Breast epithelium (tissue), 4 donors: ENCODE measurements at places on chromosomes 6 and 20.
A peak's percentile ranks its signal among the peaks of the same experiment; 100 is the strongest.

DNA sequence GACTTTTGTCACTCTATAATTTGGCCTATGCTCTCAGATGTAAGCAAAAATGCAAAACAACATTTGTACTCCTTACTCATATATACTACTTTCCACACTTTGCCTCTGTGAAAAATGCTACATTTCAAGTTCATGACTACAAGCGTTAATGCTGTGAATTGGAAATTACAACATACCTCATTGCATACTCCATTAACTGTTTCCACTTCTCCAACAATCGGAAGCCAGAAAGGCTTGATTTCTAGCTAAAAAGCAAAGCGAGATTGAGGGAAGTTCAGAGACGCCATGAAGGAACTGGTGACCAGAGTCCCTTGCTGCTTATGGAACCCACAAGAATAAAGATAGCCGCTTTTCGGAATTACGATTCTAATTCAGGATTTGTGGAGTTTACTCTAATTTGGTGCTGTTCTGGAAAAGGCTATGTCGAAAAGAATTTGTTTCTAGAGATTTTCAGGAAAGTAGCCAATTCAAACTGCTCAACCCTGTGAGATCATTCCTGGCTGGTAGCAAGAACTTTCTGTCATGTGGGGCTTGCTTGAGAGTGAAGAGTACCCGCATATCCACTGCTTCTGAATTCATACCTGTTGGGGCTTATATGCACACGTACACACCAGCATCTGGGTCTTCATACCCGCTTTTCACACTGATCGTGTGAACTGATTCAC is 98.0 kb upstream of the CITED2 start:
- no peak for DNase-seq

- DNase-seq, result no peak
Measured at GRCh38 chr20:10902174-10902573, 228.4 kb upstream of the JAG1 start.

GRCh38 chr6:89257346-89257745 is 40.2 kb upstream of the GABRR1 start:
- DNase-seq, result no peak

DNA sequence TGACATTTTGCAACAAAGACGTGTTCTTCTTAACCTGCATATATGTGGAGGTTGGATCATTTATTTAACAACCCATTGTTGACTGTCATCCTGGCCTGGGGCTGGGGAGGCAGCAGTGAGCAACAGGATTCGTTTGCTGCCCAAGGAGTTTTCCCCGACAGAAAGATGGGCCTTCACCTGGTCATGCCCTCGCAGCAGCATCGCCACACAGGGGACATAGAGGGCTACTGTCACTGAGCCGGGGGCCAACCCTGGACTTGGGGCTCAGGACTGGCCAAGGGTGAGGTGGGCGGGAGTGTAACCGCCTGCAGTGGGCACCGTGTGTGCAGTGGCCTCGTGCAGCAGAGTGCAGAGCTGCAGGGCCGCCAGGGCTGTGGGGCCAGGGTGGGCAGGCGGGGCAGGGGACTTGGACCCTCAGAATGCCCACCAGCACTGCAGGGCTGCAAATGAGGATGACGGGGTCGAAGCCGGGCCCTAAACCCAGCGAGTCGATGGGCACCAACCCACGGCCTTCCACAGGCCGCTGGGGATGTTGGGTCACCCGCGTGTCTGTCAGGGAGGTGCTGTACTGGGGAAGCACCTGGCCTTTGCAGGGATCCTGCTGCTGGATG is 11.8 kb downstream of the DUSP22 start:
- no peak for DNase-seq

DNA sequence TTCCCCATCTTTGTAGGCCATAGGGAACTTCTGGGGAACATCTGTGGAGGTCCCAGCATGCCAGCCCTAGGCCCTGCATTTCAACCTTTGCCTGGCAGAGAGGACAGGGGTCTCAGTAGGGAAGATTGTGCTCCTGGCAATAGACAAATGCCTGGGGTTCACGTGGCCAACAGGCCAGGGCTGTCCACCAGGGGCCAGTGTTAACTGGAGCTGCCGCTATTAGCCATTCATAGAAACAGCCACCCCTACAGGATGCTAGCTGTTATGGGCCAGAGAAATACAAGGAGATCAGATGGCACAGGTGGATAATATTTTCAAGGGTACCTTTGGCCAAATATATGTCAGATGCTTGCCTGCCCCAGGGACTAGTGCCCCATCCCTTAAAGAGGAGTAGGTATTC is 932.9 kb downstream of the QKI start:
- DNase-seq, result no peak

GRCh38 chr6:96164802-96165201 is 149.0 kb downstream of the FUT9 start:
- DNase-seq, result no peak

DNA sequence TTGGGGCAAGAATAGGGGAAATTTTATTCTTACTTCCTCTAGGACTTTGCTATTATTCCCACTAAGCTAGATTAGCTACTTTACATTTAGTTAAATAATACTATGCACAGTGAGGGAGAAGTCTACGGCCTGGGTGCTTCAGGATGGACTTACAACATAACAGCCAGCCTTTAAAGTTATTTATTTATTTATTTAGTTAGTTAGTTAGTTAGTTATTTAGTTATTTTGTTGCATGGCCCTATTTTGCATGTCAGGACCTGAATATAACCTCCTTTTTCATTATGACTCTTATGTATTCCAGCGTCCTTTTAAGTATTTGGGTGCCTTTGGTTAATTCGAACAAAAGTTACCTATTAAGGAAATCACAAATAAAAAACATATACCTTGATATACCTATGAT is 238.7 kb downstream of the EYS start:
- DNase-seq, result no peak

DNA sequence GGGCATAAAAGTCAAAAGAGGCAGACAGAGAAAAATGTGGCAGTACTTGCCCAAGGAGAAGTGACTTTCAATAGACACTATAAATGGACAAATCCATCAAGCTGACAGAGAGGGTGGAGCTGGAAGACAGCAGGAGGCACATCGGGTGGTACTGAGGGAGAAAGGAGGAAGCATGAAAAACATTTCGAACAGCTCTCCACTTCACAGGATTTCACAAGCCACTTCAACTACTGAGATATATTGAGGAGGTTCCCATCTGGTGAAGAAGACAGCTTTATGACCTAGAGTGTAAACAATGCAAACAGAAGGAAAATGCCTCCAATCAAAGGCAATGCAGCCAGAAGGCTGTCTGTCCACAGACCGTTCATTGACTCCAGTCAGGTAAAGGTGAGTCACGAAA is 259.4 kb upstream of the ECI2 start:
- no peak for DNase-seq

GRCh38 chr20:15235471-15236198 is 898.2 kb upstream of the FLRT3 start:
- DNase-seq, result no peak

DNA sequence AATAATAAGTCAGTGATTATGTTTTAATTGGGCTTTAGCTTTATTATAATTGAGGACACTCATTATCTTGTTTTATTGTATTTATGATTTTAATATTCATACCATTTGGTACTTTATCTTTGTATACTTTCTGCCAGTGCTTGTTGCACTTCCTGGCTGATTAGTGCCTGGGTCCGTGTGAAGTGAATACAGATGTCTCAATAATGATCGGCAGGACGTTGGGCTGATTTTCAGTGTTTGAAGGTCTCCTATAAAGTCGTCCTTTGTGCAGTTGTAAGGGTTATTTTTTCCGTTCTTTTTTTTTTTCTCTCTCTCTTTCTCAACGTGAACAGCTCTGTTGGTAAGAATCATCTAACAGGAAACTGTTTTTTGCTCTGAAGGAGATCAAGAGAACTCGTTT is 450.0 kb upstream of the POU3F2 start:
- no peak for DNase-seq

- DNase-seq, result no peak
Measured at GRCh38 chr6:14046476-14047068, 71.0 kb upstream of the CD83 start.

DNA sequence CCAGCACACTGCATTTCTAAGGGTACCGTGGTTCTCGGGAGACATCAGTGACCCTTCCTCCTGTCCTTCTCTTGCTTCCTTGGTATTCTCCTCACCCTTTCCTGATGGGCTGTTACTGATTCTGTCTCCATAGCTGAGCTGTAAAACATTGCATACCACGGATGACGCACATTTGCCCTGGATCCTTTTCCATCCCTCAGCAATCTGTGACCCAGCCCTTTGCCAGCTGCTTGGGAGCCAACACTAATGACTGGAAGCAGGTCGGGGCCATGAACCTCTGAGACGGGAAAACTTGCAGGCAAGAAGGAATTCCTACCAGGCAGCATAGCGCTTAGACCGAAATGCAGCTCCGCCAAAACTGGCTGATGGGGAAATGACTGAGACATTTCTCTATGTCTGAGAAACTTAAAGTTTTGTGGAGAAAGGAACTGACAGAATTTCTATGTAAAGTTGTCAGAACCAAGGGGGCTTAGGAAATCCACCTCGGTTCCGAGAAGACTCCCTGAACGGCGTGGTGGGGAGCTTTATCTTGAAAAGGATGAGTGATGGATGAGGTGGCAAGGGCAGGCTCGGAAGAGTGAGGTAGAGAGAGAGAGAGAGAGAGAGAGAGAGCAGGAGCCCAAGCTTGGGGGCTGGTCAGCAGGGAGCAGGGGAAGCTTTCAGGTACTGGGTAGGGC is 19.2 kb downstream of the TUBB2B start:
- DNase-seq, result peak; percentile 87

DNA sequence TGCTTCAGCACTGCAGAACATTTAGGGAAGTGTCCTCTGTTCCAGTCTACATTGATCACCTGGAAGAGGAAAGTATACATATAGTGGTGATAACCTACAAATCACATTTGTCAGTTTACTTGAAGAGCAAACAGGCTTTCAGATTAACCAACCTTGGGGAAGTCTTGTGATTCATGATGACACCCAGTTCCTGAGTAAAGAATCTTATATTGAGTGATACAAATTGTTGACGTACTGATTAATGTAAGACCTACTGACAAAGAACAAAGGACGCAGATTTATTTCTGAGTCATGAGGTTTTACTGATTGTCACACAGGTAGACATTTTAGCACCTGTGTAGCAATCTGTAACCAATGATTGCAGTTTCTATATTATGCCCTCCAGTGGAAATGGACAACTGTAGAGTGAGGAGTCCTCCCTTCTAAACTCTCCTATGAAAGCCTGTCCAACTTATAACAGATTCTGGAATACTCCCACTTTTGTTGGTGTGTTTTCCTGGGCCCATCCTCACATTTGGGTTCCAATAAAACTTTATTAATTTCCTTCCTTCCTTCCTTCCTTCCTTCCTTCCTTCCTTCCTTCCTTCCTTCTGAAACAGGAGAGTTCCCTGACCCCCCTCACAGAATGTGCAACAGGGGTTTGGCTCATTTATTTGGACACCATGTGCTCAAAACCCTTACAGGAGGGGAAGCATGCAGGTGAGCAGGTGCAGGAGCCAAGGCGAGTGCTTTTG is 113.5 kb downstream of the SLC35B3 start:
- no peak for DNase-seq

GRCh38 chr6:30515944-30516753 is 26.8 kb downstream of the HLA-E start:
- DNase-seq, result peak; percentile 87

- DNase-seq, result no peak
Measured at GRCh38 chr6:138569970-138570724, 70.9 kb upstream of the NHSL1 start.

GRCh38 chr20:8213831-8214587 is 81.9 kb downstream of the PLCB1 start:
- no peak for DNase-seq

DNA sequence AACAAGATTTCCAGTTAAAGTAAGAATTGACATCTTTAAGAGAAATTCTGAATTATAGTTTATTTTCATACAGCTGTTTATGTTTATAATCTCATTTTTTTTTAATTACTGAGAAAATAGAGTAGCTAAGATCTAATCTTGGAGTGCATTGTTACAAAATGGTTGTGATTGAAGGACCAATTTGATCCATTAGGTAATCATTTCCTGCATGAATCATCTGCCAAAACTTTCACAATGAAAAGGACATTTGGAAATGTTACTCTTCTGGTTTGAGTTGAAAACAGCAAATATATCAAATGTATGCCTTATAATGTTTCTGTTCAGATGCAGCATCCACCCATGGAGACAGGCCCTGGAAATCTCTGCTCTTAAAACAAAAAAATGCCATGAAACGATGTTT is 19.0 kb downstream of the TUBB2A start:
- DNase-seq, result no peak

- DNase-seq, result no peak
Measured at GRCh38 chr6:8536122-8536521, 100.8 kb upstream of the SLC35B3 start.

DNA sequence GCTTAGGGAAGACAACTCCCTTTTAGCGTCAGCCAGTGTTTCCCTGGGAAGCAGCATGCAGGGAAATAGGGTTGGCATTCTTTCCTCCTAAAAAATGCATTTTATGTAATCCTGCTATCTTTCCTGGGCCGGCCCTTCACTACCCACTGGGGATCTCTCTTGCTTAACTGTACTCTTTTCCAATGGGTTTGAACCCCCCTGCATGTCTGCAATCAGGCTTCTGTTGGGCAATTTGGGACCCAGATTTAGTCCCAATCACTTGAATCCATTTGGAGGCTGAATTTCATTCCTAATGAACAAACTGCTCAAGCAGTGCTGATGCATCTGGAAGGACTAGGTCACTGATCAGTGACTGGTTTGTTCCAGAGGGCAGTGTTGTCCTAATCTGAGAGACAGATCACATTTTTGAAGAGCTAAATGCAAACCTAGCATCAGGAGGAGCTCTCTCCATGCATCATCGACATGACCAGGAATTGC is 152.0 kb downstream of the TSHZ2 start:
- no peak for DNase-seq

DNA sequence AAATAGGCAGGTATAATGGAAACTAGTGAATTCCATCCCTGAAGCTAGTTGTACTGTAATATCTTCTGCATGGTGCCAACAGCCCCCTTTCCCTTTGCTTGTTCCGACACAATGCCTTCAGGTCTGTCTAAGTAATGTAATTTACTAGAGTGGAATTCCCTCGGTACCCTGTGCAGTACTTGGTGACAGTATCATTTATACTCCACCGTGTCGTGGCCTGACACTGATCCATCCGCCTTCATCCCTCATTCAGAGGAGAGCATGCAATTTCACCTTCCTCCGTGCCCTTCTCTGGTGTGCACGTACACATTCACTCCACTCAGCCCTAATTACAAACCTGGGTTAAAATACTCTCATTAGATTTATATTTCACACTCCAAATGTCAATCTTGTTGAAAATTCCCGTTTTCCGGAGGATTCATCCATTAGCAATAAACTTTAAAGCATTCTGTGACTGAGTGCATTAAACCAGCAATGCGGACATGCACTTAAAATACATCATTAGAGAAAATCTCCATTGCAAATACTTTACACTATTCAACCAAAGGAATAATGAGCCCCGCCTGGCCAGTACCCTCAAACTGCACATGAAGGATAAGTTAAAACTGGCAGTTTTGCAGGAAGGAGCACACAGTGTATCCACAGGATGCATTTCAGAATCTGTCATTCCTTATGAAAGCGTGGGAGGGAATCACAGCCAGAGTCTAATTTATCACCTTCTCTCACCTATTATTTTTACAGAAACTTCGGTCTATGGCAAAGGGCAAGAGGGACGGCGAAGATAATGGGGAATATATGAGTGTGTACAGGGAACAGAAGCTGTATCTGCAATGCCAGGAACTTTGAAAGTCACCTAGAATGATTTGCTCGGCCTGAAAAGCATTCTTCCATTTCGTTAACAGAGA is 182.5 kb downstream of the GJA10 start:
- DNase-seq, result no peak

- no peak for DNase-seq
Measured at GRCh38 chr20:37325206-37325605, 20.7 kb upstream of the SRC start.
